ENCODE measurements at places on chromosomes 3 and 15.

DNA sequence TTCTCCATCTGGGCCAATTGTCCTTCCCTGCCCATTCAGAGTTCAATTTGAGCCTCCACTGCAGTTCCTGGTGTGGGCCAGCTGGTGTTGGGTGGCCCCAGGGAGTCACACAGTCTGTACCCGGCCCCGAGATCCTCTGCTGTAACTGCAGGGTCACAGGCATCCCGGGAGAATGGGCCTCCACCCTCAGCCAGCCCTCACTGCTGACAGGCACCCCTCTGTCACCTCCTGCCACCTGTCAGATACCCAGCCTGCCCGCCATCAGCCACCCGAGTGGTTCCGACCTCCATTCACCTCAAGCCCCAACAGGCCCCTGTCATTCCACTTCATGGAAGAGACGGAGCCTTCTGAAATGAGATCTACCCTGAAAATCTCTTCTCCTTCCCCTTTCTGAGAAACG, 73.2 kb downstream of the ST8SIA2 start:
- no peak for DNase-seq

- peak; percentile 97 for DNase-seq
Observed at GRCh38 chr3:14143271-14144225, 18.7 kb downstream of the TMEM43 start.

- DNase-seq, result no peak
Observed at GRCh38 chr3:96192966-96193550, 621.3 kb upstream of the EPHA6 start.

DNA sequence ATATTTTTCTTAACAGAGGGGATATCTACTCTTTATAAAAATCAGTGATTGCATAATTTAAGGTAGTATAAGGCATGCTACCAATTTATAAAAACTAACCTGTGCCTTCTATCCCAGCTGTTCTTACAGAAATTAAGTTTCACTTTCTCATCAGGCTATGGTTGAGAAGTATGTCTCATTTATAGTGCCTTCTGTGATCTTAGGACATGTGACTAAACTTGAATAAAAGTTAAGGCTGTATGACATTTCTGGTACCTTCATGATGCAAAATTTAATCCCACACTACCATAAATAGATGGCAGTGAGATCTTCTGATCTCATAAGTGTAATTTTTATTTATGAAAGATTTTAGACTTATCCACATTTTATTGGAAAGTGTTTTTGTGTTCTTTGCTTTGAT, 12.6 kb downstream of the TIPARP start:
- DNase-seq, result no peak

- peak; percentile 72 for DNase-seq
Observed at GRCh38 chr3:98563661-98564281, 29.6 kb downstream of the CPOX start.

- DNase-seq, result no peak
Observed at GRCh38 chr3:42685363-42685881, at the start of gene KLHL40. Gene KLHL40 (plus strand): TSS chr3:42685537. CDS start chr3:42685619, 82 bp downstream.

GRCh38 chr3:156793851-156794250, 32.3 kb upstream of the LEKR1 start:
- DNase-seq, result no peak

DNA sequence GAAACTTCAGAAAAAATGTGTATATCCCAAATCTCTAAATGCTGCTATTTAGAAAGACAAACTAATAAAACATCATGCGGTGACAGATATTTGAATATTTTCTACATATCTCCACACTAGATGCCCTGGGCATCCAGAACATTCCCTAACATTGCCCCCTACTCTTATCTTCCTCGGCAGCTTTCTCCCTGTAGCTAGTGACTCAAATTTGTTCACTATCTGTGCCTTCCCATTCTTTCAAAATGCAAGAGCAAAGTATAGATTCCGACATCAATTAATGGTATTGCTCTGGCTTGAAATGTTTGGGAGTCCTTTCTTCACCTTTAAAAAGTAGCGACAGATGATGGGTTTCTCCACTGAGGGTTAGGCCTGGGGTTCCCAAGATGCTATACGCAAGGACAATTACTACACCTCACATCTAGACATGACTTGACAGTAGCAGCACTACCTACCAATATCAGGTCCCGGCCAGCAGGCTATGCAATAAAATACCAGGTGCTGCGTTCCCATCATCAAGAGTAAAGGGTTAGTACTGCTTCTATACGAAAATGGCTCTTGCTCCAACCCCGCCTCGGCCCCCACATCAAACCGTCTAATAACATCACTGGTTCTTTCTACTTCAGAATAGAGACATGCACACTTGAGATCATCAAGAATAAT, 631 bp downstream of the UBR1 start:
- peak; percentile 21 for DNase-seq

- DNase-seq, result no peak
Observed at GRCh38 chr15:88307344-88307743, 50.8 kb upstream of the NTRK3 start.

DNA sequence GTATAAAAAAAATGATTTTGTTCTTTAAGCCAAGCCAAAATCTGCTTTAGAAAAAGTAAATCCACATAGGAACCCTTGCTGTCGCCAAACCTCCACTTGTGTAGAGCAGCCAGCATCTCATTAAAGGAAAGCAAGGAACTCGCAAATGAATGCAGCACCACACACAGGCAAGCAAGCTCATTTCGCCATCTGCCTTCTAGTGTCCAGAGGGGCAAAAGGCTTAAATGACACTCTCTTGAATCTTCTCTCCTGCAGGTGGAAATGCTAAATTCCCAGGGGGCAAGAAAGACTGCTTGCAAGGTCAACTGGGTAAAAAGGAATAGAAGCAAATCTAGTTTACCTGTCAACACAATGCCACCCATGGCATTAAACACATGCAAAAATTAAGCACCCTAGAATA, 2.4 kb downstream of the MB21D2 start:
- DNase-seq, result peak; percentile 78

GRCh38 chr3:192408007-192408646, 319.2 kb downstream of the FGF12 start:
- DNase-seq, result peak; percentile 16

GRCh38 chr3:192772240-192772894, 45.0 kb upstream of the FGF12 start:
- peak; percentile 49 for DNase-seq

DNA sequence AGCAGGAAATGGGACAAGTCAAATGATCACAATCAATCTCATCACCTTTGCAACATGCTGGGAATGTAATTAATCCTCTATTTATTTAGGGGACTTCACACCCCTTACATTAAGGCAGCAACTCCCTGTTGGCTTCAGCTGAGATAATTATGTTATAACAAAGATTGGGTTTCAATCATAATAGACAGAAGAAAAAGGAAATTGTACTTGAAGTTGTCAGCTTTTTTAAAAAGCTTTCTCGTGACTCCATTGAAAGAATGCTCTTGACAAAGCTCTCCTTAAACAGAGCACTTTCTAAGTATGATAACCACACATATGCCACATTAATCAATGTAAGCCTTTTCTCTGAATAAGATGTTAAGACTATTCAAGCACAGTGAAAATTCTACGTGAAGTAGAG, 65.7 kb downstream of the SHQ1 start:
- no peak for DNase-seq

DNA sequence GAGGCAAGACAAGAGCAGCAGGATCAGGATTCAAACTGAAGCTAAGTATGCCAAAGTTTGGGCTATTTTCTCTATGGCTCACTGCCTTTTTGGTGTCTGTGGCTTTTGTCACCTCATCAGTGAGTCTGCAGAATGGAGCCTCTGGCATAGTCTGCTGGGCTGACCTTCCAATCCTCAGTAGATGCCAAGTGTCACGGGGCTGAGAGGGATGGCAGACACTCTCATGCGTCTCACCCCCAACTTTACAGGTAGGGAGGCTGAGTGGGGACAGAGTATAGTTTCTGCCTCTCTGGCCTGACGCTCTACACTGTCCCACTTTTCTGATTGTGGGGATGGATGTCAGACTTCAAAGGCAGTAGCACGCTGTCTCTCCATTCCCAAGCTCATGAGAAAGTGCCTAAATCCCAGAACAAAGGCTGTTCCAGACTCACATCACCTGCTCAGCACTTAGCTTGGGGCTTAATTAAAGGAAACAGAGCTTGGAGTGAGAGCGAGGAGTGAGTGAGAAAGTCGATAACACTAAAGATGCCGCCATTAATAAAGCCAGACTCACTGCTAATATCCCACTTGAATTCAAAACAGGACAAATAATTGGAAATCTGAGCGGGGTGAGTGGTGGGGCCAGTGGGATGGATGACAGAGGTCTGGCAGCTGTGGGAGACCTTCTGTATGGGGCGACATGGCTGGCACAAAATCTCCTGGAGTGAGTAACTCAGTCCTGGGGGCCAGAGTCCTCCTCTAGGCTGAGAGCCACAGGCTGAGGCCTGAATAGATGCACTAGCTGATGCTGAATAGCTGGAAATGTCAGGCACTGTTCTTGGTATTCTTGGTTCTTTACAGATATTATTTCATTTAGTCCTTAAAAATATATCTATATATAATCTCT, 78.4 kb upstream of the MRPS22 start:
- no peak for DNase-seq

DNA sequence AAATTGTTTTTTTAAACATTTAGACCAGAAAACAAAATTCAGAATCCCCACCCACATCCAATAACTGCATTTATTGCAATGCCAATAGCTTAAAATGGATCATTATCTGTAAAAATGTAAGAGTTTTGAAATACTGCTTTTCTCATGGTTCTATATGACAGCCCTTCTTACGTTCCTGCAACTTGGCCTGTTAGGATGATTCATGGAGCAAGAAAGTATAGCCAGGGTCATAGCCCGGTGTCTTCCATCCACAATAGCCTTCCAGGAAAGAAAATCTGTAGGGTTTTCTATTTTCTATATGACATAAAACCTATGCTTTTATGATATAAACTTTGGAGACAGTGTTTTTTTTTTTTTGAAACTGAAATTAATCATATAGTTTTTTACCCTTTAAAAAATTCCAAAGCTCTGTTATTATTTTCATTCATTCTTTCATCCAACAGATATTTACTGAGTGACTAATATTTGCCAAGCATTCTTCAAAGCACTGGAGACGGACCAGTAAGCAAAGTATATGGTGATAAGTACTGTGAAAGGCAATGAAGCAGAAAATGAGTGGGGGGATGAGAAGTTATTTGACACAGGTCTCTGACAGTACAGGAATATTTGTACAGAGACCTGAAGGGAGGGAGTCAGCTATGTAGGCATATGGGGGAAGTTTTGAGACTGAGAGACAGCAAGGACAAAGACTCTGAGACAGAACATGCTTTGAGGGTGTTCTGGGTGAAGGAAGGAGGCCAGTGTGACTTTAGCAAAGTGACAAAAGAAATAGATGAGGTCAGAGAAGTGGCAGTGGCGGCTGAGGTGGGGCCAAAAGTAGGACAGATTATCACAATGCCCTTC, 29.0 kb upstream of the SLC2A2 start:
- peak; percentile 61 for DNase-seq

DNA sequence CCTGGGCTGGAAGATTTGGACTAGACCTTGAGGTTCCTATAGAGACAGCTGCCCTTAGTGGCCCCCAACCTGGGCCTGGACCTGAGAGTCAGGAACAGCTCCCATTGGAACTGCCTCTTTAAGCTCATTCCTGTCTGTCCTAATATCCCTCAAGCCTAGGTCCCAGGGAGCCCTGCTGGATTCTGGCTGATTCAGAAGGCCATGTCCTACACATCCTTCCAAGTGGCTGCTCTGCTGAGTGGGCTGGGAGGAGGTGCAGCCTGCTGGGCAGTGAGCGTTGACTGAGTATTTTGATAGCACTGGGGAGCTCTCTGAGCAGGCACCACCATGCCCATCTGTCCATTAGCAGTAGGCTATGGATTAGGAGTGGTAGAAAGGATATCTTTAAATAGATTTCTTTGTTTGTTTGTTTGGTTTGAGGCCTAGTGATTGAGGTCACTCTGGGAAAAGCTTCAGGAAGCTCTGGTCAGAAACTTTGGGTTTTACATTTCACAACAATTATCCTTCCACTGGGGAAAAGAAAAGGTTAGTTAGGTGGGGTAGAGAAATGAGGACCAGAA, 54.6 kb upstream of the ATOSA start:
- DNase-seq, result no peak

GRCh38 chr15:90080458-90080755, 21.9 kb downstream of the IDH2 start:
- no peak for DNase-seq

DNA sequence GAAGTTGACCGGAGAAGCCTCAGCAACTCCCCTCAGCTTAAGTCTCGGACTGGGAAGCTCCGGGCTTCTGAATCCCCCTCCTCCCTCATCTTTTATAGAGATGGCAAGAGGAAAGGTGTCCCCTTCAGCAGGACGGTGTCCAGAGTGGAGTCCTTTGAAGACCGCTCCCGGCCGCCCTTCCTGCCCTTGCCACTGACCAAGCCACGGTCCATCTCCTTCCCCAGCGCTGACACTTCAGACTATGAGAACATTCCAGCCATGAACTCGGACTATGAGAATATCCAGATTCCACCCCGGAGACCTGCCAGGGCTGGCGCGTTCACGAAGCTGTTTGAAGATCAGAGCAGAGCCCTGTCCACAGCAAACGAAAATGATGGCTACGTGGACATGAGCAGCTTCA, 2.4 kb downstream of the FGD5 start:
- no peak for DNase-seq

GRCh38 chr3:4865714-4866113, 113.5 kb upstream of the BHLHE40 start:
- no peak for DNase-seq

DNA sequence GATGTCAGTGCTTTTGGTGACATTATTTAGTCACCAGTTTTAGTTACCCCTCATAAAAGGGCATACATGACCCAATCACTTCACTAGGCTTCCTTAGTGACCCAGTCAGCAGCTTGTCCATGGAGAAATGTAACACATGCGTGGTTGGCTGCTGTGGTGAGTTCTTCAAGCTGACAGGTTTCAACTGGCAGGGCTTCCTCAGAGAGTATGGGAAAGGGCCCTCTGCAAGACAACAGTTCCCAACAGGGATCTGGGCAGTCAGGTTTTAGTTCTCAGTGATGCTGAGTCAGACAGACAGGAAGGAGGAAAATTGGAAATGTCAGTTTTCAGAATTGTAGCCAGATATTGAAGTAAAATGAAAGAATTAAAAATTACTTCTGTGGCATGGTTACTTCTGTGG, 282.5 kb downstream of the TBL1XR1 start:
- no peak for DNase-seq

GRCh38 chr3:86047161-86047560, 943.8 kb downstream of the VGLL3 start:
- DNase-seq, result no peak

GRCh38 chr3:25555695-25556437, 108.8 kb downstream of the TOP2B start:
- DNase-seq, result no peak

DNA sequence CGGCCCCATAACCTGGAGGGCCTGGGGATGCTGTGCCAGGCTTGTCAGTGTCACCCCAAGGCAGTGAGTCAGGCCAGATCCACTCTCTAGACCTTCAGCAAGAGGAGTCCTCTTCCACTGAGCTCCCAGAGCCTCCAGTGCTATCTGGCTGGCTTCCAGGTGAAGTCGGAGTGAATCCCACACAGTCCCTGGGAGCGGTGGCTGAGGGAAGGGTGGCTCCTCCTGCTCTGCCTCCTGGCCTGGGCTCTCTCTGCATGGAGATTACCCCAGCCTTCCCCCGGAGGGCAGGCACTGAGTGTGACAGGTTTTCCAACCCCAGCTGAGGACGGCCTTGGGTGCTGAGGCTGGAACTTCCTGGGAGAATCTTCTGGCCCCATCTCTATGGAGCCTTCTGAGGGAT, 82.7 kb downstream of the EPHB1 start:
- DNase-seq, result no peak

Measured in EL (cell line).